ENCODE measurements at places on chromosomes 5 and 9.

GRCh38 chr5:108650997-108651396, 96.7 kb upstream of the FER start:
- DNase-seq: no peak

GRCh38 chr5:3220638-3221288, 374.9 kb upstream of the IRX1 start:
- DNase-seq: no peak

GRCh38 chr5:143737062-143737461, 74.9 kb upstream of the HMHB1 start:
- DNase-seq: no peak

DNA sequence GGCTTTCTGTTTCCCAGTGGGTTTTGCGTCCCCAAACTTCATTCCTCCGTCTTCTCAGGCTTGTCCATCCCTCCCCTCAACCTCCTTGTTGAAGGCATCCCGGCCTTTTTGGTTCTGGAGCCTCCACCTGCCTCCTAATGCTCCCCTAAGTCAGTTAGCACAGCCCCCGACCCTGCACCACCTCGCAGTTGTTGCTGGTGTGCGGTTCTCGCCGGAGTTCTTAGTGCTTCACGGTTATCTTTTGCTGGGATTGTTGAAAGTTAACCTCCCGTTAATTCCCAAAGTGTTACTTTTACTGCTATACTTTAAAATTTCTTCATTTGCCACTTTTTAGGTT, 447 bp downstream of the UBLCP1 start:
- DNase-seq: no peak

GRCh38 chr5:4207486-4207885, 611.9 kb downstream of the IRX1 start:
- DNase-seq: no peak

DNA sequence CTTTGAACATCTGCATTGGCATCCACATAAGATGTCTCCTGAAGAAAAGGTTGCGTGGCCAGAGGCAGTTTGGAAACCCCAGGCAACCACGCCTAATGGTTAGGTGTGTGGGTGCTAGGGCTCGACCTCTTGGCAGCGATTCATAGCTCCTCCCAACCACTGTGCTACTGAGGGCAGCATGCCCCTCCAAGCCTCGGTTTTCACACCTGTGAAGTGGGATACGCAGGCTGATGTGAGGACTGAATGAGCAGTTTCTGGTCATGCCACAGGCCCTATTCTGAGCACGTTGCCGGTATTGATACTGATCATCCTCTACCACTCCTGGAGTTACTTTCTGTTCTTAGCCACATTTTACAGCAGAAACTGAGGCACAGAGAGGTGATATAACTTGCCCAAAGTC, 19.1 kb downstream of the NDST1 start:
- DNase-seq: peak; percentile 9
